RWPE2 (cell line): ENCODE measurements at places on chromosomes 5 and 9.

DNA sequence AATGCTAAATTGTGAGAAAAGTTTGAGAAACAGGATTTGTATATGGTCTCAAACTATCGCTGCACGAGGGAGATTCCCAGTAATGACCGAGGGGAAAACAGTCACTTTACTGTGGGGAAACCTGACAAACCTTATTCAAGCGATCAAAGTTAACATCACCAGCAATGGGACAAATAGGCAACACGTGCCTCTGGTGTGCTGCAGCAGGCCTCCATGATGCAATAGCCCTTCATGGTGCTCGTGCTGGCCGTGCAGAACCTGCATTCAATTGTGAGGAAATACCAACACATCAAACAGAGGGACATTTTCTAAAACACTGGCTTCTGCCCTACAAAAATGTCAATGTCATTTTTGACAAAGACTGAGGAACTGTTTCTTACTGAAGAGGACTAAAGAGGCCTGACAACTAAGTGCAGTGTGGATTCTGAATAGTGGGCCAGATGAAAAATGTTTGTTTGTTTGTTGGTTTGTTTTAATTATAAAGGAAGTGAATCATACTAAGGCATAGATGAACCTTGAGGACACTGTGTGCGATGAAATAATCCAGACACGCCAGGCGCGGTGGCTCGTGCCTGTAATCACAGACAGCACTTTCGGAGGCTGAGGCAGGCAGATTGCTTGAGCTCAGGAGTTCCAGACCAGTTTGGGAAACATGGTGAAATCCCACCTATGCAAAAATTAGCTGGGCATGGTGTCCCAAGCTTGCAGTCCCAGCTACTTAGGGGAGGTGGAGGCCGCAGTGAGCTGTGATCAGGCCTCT is 17.6 kb upstream of the MARCHF6 start:
- DNase-seq = no peak

DNA sequence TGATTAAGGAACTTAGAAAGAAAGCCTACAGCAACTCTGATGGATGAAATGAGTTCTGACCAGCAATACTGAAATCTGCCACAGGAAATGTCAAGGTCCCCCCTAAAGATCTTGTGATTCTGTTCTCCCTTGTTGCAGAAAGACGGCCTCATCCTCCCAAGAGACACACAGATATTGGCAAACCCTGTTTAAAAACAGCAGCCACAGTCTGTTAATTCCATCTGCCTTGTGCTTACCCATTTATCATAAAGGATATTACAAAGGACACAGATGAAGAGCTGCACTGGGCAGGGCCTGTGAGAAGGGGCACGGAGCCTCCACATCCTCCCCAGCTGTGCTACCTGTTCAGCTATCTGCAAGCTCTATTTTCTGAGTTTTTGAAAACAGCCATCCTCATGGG is 15.2 kb downstream of the RAPGEF1 start:
- DNase-seq = no peak

GRCh38 chr5:172478256-172478655 is 23.9 kb upstream of the SH3PXD2B start:
- DNase-seq = no peak

DNA sequence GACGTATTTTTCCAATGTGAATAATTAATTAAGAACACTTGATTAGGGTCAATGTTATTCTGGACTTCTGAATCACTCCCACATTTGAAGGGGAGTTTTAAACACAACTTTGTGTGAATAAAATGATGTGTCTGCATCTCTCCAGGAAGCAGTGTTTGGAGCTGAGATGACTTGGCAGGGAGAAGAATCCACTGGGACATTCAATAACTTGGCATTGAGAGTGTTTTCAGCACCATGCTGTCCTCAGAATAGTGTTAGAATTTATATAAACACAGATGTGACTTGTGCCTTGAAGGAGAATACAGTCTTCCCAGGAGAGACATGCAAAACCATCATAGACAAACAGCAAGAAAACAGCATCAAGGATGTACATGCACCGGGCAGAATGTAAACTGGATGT is 32.7 kb upstream of the KCNMB1 start:
- DNase-seq = no peak

DNA sequence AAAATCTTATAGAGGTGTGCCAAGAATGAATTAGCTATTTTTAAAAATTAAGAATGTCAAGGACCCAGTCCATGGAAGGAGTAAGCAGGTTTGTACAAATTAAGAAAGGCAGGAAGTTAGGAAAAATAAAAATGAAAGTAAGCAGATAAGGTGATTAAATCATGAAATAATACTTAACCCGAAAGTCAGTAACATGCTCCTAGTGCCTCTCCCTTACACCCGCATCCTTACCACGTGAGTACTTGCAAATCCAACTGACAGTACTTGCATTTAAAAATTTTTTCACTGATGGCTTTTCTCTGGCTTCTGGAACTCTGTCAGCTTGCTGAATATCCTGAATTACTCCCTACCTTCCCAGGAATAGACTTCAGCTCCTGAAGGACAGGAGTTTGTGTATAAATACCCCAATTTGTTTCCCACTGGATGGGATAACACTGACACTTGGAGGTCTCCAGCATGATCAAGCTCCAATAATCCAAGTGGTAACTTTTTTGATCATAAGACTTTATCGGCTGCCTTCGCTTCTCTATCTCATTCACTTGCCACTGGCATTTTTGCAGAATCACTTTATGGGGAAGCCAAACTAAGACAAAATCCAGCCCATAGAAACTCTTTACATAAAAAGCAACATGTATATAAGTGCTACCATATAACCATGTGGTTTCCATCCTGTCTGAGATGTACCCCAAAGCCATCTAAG is 41.6 kb upstream of the RICTOR start:
- DNase-seq = no peak

GRCh38 chr5:169649486-169649885 is 12.4 kb downstream of the DOCK2 start:
- no peak for DNase-seq

DNA sequence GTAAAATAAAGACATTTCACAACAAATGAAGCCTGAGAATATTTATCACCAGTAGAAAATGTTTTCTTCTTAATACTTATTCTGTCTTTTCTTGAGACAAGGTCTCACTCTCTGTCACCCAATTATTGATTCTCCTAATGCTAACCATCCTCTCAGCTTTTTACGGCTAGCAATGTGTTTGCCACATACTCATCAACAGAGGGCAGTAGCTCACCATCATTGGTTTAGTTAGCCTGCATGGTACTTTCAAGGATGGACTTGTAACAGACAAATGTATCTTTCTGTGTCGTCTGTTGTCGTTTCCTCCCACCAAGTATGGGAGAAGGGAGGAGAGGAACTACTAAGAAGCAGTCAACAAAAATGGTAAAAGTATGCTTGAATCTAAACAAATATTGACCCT is 5.9 kb upstream of the ACO1 start:
- no peak for DNase-seq

DNA sequence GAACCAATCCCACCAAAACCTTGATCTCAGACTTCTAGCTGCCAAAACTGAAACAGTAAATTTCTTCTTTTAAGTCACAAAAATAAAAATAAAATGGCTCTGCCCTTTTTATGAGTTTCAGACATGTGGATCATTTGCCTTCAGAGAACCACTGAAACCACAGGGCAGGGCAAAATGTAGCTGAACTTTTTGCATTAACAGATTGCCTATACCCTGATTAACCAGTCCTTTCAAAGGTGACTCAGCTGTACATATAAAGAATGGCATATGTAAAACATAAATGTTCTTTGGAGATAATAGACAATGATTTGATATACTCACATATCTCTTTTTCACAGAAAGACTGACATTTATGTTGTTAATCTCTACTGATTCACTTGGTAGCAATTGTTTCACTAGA is 187.1 kb upstream of the GRIN3A start:
- no peak for DNase-seq

- DNase-seq = peak; percentile 66
These were observed 996.4 kb upstream of the WWC1 start for GRCh38 chr5:167294882-167295680.

DNA sequence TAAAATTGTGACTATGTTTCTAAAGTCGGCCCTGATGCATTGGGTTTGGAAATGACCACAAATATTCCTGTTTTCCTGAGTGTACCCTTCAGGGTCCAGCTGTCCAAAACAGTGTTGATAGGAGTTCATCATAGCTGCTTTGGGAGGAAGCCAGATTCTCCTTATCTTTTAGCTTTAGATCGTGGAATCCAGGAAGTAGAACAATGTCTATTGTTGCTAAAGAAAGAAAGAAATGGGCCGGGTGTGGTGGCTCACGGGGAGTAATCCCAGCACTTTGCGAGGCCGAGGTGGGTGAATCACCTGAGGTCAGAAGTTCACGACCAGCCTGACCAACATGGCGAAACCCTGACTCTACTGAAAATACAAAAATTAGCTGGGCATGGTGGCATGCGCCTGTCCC is 9.5 kb downstream of the CAVIN4 start:
- no peak for DNase-seq

DNA sequence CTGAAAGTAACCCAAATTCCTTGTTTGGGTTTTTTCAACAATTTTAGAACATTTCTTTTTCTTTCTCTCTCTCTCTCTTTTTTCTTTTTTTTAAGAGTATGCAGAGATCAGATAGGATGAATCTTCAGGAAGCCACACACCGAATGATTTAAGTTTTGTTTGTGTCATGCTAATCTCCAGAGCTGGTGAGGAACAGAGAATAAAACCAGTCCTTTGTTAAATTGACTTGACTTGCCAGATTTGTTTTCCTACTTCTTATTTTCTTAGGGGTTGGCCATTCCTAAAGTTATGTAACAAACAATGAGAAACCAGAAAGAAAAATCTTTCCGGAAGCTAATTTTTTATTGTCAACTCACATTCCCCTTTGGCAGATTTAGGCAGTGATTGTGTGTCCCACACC is 1669.3 kb upstream of the CDH6 start:
- DNase-seq = no peak

GRCh38 chr5:53902296-53902907 is 342.0 kb downstream of the NDUFS4 start:
- DNase-seq = no peak

DNA sequence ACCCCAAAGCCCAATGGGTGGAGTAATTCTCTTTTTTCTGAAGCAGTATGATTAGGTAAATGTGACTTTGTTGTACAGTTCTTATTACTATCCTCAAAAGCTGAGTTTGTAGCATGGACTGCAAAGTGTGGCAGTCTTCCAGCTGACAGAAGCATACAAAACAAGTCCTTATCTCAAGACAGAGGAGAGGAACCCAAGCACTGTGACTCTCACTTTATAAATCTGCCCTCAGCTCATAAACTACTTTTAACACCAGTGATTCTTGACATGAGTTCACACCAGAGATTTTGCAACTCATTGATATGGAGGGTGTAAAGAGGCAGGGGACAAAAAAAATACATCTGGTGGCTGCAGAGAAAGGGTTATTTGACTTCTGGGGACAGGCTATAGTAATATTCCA is 251.6 kb downstream of the NTRK2 start:
- no peak for DNase-seq

- no peak for DNase-seq
These were observed 7.0 kb downstream of the ADAMTS13 start for GRCh38 chr9:133429214-133429613.

DNA sequence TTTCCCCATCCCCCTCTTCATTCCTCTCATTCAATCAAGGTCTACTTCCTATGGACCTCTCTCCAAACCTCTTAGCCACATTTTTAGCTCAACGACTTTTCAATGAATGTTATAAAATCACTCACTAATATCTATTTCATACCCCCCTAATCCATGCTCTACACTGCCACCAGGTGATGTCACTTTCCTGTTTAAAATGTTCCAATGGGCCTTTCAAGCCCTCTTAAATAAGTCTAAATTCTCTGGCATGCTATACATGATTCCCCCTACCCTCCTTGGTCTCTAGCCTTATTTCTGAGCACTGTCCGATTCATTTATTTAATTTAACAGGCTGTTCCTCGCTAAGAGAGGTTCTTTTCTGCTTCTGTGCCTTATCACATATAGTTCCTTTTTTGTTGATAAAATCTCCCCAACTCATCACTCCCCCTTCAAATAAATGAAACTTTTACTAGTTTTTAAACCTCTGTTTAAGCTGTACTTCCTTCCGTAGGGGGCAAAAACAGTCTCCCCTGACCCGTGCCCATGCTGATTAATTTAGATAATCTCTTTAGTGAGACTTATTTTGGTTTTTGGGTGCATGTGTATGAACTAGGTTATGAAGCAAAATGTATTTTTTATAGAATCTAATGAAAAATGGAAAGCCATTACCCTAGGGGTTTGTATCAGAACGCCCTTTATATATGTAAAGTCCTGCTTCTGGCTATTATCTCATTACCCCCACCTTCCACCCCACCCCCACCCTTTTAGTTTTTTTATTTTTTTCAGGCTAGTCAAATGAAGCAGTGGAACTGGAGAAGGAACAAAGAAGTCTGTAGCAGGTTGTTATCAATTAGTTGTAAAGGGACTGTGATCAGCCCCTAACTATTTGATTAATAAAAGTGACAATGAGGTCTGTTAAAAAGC is 9.0 kb downstream of the ABHD17B start:
- DNase-seq = no peak

GRCh38 chr9:25308549-25308948 is 369.7 kb downstream of the TUSC1 start:
- DNase-seq = no peak

- DNase-seq = no peak
These were observed 1.4 kb upstream of the PPP2CA start for GRCh38 chr5:134227259-134227658.

DNA sequence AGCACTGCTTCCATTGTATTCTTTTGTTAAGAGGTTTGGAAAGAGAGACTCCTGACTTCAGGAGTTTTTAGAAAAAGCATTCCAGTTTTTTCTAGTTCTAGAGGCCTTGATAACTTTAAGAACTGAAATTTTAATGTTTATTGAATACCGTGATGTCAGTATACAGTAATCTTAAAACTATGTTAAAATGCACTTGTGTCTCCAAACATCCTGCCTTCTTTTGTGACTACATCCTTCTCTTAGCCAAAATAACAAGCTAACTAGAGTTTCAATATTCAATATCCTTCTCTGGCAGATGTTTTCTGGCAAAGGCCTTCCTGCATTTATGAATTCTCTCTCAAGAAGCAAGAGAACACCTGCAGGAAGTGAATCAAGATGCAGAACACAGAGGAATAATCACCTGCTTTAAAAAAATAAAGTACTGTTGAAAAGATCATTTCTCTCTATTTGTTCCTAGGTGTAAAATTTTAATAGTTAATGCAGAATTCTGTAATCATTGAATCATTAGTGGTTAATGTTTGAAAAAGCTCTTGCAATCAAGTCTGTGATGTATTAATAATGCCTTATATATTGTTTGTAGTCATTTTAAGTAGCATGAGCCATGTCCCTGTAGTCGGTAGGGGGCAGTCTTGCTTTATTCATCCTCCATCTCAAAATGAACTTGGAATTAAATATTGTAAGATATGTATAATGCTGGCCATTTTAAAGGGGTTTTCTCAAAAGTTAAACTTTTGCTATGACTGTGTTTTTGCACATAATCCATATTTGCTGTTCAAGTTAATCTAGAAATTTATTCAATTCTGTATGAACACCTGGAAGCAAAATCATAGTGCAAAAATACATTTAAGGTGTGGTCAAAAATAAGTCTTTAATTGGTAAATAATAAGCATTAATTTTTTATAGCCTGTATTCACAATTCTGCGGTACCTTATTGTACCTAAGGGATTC is 43.1 kb downstream of the NDFIP1 start:
- DNase-seq = no peak
